ENCODE measurements at places on chromosomes 6 and 20.

GRCh38 chr20:53103124-53103523 lies 131.0 kb downstream of the TSHZ2 start:
- no peak for DNase-seq

DNA sequence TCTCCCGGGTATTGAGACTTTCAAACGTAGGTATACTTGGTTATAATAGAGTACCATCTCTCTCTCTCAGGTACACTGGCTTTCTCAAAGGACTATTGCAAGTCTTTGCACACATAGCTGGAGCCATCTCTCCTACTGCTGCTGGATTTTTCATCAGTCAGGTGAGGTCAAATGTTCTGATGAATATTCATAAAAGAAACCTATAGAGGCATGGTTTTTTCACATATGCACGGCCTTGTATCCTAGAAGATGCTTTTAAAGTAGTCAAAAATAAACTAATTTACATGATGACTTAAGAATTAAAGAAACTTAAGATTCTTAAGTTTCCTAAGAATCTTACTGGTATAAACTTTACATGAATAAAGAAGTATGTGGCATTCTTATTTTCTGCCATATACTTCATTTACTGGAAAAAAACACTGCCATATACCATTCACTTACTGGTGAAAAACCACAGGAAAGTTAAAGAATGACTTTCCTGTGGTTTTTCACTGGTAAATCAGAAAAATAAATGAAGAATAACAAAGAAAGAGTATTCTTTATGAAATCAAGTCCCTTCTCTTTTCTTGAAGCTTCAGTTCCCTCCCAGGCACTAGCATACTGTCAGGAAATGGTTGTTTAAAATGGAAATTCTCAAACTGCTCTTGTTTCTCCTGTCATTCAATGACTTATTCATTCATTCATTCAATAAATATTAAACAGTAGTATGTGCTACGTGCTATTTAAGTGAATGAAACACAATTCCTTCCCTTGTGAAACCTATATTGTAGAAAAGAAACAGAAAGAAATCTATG lies 23.5 kb downstream of the SLC17A4 start:
- DNase-seq, result no peak

GRCh38 chr6:150638765-150639164 lies 39.1 kb downstream of the PLEKHG1 start:
- no peak for DNase-seq

DNA sequence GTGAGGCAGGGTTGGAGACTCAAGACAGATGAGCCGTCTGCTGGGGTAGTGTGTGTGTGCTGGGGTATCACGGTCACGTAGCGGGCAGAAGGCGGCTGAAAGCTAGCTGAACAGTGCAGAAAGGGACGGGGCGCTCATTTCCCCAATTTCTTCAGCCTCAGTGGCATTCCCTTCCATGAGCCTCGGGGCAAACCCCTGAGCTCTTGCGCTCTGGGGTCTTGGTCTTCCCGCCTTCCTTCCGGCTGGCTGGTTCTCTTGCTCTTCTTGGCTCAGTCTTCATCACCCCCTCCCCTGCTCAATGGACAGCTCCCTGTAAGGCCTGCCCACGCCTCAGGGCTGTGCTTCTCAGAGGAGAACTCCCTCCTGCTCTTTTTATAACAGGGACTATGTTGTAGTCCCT lies 15.5 kb upstream of the TMEM181 start:
- no peak for DNase-seq

- DNase-seq, result no peak
Observed at GRCh38 chr6:24353861-24354260, 4.0 kb downstream of the DCDC2 start.

DNA sequence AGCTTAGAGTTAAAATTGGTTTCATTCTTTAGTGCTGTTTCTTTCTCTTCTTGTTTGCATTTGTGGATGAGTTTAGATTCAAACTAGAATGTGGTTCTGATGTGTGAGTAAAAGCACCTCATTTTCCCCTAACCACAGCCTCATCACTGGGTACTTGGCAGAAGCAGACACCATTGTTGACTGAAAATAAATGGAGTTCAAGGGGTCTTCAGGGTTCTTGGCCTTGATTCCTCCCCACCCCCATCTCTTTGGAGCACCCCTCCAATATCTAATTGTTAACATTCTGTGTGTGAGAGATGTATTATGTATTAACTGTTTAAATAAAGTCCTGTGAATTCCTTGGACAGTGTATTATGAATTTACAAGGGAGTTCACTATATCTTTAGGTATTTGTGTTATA lies 59.6 kb downstream of the JARID2 start:
- no peak for DNase-seq

- DNase-seq, result no peak
Observed at GRCh38 chr6:79375635-79376337, 141.3 kb upstream of the HMGN3 start.

DNA sequence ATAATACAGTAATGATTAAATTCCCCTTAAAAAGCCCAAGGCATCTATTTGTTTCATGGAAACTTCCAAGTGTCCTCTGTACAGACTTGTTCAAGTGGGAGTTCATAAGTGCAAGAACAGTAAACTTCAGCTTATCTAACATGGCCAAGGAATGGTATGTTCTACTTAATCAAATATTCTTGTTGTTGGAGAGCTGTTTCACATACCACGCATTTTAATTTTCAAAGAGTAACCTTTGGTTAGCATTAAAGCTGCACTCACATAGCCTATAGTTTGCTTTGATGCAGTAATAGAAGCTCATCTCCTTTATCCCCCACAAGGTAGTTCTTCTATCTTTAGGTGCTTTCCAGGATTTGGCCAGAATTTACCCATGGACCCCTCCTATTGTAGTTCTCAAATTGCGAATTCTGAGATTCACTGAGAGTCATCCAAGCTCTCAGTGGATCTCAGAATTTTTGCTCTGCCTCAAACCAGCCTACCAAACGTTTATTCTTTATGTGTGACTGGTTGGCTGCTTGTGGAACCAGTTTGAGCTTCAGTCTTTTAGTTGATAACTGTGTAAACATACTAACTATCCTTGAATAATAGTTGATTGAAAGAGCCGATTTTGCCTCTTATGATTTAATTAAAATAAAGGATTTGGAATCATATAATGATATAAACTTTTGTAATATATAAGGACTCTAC lies 668.0 kb upstream of the FLRT3 start:
- DNase-seq, result no peak

DNA sequence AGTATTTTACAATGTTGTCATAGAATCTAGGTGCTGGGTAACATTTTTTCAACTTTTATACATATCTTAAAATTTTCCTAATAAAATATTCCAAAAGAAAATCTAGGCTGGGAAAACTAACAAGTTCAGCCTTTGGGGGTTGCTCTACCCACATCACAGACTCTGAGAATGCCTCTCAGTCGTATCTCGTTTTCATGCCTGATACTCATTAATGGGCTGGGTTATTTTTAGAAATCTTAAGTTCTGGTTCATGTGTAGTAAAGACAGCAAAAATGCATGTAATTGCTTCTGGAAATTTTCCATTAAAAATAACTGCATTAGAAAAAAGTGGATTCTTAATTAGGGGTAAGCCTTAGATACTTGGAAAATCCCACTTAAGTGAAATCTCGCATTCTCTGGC lies 149.3 kb downstream of the SLC24A3 start:
- no peak for DNase-seq

DNA sequence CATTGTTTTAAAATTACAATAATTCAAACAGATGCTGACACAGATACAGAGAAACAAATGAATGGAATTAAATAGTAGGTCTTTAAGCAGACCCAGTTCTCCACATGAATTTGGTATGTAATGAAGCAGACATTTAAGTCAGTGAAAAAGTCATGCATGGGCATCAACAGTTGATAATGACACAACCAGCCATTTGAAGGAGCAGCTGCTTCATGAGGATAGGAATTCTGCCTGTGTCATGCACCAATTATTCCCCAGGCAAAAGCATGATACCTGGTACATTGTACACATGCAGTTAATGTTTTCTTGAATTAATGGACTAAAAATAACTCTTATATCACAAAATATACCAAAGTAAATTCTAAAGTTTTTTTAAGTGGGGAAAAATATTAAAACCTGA lies 11.2 kb upstream of the HEY2 start:
- no peak for DNase-seq

- DNase-seq, result peak; percentile 18
Observed at GRCh38 chr20:25539742-25540672, 45.3 kb downstream of the NINL start.

GRCh38 chr6:147060636-147061035 lies 143.6 kb upstream of the STXBP5 start:
- DNase-seq, result no peak

DNA sequence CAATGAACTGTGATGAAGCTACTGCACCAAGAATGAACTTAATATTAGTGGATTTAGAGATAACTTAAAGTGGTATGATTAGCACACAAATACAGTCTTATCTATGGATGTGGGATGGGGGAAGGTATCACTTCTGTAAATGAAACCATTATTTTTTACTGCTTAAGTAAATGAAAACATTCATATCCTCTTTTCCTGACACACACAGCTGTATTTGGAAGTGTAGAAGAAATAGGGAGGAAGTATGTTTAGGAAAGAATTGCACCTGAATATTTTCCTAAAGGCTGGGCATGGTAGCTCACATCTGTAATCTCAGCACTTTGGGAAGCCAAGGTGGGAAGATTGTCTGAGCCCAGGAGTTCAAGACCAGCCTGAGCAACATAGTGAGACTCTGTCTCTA lies 96.8 kb downstream of the HIVEP2 start:
- DNase-seq, result no peak

- no peak for DNase-seq
Observed at GRCh38 chr6:136956590-136957544, 34.8 kb downstream of the SLC35D3 start.

GRCh38 chr6:26130581-26131249 lies 43.5 kb downstream of the HFE start:
- DNase-seq, result no peak

DNA sequence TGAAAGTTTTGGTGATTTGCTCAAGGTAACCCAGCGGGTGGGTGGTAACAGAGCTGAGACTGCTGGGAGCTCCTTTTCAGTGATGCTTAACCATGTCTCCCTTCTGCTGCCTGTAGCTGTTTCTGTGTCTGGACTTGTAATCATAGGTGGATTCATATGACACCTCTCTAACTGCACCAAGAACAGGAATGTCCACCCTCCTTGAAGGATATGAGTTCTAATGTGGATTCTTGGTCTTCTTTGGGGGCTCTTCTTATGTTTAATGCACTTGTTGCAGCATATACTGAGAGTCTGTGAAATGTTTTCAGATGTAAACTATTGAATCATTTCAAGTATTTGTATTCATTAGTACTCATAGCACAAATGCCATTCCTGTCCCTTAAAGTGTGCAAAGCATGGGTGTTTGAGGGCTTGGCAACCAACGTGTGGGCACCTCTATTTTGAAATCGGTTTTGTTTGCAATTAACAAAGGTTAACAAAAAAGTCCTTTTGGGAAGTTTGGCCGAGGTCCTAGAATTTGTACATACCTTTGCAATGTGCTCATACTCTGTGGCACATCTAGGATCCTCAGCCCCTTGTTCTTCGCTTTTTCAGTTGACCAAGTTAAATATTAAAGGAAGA lies 138.0 kb downstream of the SOX4 start:
- no peak for DNase-seq

- DNase-seq, result no peak
Observed at GRCh38 chr6:53702316-53702715, 36.8 kb upstream of the KLHL31 start.

DNA sequence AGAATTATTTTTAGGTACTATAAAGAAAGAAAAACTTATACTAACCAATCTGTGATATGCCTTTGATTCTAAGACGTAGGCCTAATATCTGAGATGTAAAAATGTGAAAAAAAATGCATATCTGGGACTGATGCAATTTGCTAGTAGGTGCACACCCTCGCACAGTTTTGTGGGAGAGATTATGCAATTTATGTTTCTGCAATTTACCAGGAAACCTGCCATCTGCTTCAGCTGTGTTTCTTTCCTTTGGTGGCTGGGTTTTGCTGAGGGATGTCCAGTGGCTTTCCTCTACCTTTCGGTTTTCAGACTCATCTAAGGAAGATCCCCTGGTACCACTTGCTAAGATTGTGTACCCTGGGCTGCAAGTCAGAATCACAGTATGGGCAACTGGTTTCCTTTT lies 186.9 kb downstream of the ZFP64 start:
- DNase-seq, result no peak

- DNase-seq, result no peak
Observed at GRCh38 chr20:51354769-51355319, 187.7 kb downstream of the NFATC2 start.

DNA sequence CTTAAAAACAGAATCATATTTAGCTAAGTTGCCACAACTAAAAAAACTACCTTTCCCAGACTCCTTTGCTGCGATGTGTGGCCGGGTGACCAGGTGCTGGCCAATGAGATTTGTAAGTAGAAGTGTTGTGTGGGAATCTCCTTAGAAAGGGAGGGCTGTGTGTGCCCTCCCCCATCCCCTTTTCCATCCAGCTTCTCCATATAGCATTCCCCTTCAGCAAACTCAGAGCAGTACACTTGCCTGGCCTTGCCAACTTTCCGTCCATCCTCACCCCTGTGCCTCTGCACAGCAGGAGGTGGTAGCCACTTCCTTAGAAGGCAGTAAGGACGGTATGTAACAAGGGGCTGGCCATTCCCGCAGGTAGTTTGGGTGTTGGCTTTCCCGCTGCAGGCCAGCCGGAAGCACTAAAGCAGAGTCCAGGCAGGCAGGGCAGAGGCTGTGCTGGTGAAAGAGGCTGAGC lies 22.3 kb upstream of the KCNK16 start:
- DNase-seq, result no peak

DNA sequence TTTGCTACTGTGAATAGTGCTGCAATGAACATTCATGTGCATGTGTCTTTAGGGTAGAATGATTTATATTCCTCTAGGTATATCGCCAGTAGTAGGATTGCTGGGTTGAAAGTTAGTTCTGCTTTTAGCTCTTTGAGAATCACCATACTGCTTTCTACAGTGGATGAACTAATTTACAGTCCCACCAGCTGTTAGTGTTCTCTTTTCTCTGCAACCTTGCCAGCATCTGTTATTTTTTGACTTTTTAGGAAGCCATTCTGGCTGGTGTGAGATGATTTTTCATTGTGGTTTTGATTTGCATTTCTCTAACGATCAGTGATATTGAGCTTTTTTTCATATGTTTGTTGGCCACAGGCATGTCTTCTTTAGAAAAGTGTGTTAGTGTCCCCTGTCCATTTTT lies 40.0 kb downstream of the PLG start:
- no peak for DNase-seq

- DNase-seq, result no peak
Observed at GRCh38 chr20:7850775-7851490, 89.3 kb downstream of the HAO1 start.
